Dermis microvascular lymphatic vessel endothelial cell (primary cell): ENCODE measurements at places on chromosomes 7 and 10. TPM values are rescaled to one million over a fixed set of nuclear protein-coding genes. Genes with fewer than 3 reads are reported as not detected.

GRCh38 chr10:42367532-42368230, 270.7 kb downstream of the ZNF33B start:
- peak; percentile 57 for DNase-seq

DNA sequence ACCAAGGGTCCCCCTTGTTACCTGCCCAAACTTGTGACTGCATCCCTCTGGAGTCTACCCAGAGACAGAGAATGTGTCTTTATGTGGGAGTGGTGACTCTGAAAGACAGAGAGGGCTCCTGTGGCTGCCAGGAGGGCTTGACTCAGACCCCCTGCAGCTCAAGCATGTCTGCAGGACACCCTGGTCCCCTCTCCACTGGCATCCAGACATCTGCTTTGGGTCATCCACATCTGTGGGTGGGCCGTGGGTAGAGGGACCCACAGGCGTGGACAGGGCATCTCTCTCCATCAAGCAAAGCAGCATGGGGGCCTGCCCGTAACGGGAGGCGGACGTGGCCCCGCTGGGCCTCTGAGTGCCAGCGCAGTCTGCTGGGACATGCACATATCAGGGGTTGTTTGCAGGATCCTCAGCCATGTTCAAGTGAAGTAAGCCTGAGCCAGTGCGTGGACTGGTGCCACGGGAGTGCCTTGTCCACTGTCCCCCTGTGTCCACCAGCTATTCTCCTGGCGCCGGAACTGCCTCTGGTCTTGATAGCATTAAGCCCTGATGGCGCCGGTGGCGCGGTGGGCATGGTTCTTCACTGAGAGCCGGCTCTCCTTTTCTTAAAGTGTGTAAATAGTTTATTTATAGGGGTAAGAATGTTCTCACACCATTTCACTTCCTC, 19.4 kb upstream of the SH2D4B start:
- DNase-seq: no peak

DNA sequence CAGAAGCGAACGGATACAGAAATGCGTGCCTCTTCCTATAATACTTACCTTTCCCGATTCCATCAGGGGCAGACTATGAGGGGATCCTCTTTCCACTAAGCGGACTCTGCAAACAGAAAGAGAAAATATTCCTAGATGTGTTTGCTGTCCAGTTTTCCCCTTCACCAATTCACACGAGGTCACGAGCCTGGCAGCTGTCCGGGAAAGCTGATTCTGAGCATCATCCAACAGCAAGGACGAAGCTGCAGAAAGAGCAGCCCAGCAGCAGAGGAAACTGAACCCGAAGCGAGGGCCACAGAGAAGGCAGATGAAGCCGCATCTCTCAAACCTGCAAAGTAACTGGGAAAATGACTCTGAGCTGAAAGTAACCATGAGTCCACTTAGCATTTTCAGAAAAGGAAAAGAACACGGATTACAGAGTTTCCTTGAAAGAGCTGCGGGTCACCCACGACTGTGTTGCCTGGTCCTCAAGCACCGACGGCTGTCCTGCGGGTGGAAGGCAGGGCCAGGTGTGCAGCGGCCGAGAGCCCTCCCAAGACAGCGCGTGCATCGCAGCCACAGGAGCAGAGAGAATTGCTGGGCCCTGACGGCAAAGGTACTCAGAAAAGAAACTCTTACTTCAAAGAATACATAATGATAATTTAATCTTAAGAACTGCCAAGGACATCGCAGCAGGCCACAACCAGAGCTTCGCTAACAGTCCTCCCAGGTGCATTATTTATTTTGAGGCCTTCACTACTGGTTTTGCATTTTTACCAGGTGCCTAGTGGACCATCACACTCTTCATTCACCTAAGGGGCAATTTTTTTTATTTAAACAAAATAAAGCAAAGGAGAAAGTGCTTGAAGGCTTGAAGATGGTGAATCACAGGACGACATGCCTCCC, 153.3 kb downstream of the ZMYND11 start:
- DNase-seq: no peak

Gene BBS9
- 11.2 and 18.7 TPM in 2 replicates for total RNA-seq

Gene CYP3A7
- total RNA-seq: not detected in 2 replicates

Gene BEND7
- 4.9 and 8.5 TPM in 2 replicates for total RNA-seq

DNA sequence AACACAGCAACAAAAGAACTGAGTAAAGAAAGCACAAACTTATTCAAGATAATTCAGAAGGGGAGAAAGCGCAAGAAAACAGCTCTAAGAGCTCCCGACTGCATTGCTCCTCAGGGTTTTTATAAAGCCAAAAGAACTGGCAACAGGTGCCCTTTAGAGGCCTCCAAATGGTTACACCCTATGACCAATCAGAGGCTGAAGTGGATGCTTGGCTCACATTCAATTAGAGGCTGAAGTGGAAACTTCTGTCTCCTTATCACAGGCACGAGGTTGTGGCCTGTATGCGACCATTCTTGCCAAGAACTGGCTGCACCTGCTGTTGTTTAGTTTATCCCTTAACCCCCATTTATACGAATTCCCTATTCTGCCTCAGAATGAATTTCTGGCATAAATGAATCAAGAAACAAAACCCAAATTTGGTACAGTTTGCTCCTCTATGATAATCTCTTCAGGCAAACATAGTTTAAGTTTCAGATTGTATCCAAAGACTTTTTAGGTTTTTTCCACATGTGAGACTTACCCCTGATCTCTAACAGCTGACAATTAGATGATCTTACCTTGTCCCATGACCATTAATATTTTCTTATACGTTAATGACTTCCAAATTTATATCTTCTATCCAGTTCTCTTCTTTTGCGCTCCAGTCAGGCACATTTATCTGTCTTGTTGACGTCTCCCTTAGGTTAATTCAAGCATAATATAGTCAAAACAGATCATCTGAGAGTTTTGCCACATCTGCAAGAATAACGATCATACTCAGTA, 504.8 kb downstream of the NXPH1 start:
- DNase-seq: no peak
